Airway epithelial cell (primary cell): ENCODE measurements at places on chromosomes 5 and 9. TPM values are rescaled to one million over a fixed set of nuclear protein-coding genes. Genes with fewer than 3 reads are reported as not detected.

The KIF4B gene
- total RNA-seq, result not detected in 2 replicates

The DBH gene
- total RNA-seq, result not detected in 2 replicates

The IL12B gene
- not detected in 2 replicates for total RNA-seq

The SPINK7 gene
- 4.2 and 14.1 TPM in 2 replicates for total RNA-seq

The TMEM174 gene
- total RNA-seq, result not detected in 2 replicates

The JAKMIP2 gene
- total RNA-seq, result 0.14 TPM in 2 replicates

The TNC gene
- 41.8 and 58.9 TPM in 2 replicates for total RNA-seq

The ASTN2 gene
- total RNA-seq, result 0.14 and 0.28 TPM in 2 replicates
